ENCODE measurements at places on chromosomes 12 and 14.

GRCh38 chr14:79602045-79602444 lies 609.3 kb downstream of the DIO2 start:
- DNase-seq: no peak

GRCh38 chr12:53974084-53975063 lies at the start of gene HOTAIR:
HOTAIR (minus strand) TSS chr12:53974954.
- peak; percentile 17 for DNase-seq

DNA sequence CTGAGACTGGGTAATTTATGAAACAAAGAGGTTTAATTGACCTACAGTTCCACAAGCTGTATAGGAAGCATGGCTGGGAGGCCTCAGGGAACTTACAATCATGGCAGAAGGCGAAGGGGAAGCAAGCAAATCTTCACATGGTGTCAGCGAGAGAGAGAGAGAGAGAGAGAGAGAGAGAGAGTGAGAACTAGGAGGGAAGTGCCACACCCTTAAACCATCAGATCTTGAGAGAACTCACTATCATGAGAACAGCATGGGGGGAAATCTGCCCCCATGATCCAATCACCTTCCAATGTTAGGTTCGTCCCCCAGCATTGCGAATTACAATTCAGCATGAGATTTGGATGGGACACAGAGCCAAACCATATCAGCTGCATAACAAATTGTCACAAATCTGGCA lies 96.7 kb downstream of the CHST11 start:
- DNase-seq: no peak

DNA sequence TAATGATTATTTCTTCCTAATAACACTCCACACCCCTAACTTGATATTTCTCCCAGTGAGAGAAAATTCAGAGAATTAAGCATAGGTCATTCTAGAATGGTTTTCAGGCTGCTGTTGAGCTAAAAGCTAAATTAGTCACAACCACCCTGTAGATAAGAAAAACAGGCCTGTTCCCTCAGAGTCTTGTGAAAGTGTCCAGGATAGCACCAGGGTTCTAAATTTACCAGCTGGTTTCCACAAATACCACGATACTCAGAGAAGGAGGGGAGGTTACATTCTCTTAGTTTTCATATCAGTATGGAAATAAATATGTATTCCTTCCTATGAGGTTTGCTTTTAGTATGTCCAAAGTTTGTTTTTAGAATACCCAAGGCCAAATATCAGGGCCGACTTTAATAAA lies 66.0 kb upstream of the YARS2 start:
- no peak for DNase-seq

DNA sequence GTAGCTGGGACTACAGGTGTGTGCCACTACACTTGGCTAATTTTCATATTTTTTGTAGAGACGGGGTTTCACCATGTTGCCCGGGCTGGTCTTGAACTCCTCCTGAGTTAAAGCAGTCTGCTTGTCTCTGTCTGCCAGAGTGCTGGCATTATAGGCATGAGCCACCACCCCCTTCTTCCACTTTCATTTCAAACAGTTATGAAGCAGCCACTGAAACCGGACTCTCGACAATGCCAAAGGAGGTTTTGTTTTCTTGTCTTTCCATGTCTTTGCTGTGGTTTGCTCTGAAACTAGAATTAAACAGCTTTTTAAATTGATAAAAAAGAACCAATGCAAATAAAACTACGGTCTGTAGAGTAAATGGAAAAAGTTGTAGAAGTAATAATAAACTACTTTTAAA lies 30.4 kb downstream of the RAP1B start:
- peak; percentile 62 for DNase-seq

DNA sequence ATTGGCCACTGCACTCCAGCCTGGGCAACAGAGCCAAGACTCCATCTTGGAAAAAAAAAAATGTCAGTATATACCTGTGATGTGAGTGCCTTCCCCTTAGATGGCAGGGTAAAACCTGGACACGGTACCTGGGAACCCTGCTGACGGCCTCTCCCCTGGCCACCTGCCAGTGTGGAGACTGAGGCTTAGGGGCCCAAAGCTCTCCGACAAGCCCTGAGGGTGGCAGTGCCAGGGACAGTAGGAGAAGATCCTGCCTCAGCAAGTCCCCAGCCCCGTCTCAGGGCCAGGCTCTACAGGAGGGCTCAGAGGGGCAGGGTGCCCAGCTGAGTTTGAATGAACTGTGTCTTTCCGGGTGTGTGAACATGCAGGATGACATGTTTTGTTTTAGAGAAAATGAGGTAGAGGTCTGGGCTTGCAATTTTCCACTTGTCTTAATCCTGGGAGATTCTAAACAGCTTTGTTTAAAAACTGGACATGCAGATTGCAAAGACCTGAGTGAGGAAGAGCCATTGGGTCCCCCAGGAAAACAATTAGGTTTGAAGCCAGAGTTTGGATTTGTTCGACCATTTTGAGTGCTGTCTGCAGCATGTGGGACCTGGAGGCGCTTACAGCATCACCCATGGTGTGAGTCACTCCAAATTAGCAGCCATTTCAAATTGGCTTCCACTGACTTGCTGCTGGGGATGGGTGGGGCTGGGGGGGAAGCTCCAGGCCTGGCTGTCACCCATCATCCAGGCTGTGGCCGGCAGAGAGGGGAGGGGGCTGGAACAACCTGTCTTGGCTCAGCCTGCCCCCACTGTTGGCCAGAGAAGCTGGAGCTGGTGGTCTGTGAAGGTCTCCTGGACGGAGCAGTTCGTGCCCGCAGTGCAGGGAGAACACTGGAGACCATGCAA lies 10.8 kb downstream of the TSPAN9 start:
- no peak for DNase-seq

GRCh38 chr14:75184492-75184891 lies 8.1 kb upstream of the TMED10 start:
- DNase-seq: no peak

GRCh38 chr14:67815573-67816225 lies 691 bp downstream of the ZFYVE26 start:
- DNase-seq: no peak

DNA sequence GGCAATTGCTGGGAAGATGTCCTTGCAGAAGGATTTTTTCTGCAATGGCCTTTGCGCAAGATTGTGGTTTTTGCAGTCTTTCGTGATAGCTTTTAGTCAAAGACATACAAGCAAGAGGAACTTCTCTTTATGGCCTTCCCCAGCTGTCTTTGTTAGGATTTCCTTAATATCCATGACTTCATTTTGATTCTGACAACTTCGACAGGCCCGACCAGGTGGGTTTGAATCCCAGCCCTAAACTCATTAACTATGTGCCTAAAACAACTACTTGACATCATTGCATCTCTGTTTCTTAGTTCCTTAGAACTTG lies 13.3 kb upstream of the VRK1 start:
- no peak for DNase-seq

- no peak for DNase-seq
Measured at GRCh38 chr14:50388256-50388931, 8.3 kb downstream of the CDKL1 start.

DNA sequence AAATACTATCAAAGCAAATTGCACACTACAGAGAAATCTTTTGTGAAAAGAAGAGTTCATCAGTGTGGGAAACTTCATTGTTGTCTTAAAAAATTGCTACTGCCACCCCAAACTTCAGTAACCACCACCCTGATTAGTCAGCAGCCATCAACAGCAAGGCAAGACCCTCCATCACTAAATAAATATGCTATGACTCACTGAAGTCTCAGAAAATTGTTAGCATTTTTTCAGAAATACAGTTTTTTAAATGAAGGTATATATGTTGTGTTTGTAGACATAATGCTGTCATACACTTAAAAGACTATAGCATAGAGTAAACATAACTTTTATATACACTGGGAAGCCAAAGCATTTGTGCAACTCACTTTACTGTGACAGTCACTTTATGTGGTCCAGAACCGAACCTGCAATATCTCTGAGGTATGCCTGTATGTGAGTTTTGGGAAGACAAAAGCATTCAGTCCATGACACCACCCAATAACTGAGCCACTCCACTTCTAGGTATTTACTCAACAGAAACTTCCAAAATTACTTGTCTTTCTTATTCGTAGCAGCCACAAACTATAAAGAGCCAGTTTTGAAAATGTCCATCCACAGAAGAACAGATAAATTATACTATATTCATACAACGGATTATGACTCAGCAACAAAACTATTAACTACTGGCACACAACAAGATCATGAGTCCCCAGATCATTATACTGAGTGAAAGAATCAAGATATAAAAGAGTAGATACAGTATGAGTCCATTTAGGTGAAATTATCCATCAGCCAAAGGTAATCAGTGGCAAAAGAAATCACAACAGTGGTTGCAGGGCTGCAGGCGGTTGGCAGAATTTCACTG lies 649.6 kb downstream of the BCL11B start:
- no peak for DNase-seq

DNA sequence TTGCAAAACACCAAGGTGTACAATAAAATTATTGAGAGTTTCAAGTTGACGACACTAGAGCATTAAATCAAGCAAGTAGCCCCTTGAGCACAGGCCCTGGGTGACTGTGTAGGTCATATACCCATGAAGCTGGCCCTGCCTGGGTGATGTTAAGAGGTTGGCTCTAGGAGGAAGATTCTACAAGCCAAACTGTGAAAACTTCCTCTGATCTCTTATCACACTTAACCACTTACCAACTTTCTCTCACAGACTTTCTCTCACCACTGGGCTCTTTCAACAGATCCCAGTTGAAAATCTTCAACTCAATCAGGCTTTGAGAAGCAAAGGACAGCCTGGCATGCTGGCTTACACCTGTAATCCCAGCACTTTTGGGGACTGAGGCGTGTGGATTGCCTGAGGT lies 186.9 kb upstream of the BTG1 start:
- DNase-seq: no peak

DNA sequence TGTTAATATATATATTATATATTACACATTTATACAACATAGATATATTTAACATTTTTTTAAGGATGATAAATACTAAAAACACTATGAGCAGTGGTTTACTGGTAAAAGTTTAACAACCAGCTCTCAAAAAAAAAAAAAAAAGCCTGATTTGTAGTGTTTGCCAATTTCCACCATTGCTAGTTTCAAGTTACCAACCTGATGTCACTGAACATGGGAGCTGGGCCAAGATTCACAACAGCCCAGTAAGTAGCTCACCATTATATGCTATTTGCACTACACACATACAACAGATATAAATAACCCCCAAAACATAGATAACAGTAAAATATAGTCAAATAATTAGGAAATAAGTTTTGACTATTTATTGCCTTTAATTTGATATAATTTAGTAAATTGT lies 28.9 kb upstream of the TMX1 start:
- DNase-seq: no peak

GRCh38 chr12:132308853-132309595 lies 20.4 kb downstream of the GALNT9 start:
- DNase-seq: no peak

DNA sequence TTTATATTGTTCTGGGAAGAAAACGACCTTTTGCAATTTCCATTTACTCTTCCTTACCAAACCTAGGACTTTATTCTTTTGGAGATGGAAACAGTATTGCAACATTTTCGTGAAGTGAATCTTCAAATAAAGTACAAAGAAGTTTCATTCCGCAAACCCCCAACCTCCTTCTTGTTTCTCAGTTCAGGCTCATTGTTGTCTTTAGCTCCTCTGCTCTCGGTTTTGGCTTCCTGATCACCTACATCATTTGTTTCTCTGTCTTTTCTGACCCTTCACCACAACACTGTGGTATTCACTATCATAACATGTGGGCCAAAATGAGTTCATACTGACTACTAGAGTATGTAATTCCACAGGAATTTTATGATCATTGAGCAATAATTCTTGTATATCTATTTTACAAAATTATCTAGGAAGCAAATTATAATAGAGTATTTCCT lies 266.8 kb downstream of the ADAMTS20 start:
- no peak for DNase-seq

GRCh38 chr12:65307169-65307501 lies 28.7 kb downstream of the MSRB3 start:
- DNase-seq: no peak

GRCh38 chr14:75522983-75523318 lies 682 bp downstream of the BATF start:
- no peak for DNase-seq

DNA sequence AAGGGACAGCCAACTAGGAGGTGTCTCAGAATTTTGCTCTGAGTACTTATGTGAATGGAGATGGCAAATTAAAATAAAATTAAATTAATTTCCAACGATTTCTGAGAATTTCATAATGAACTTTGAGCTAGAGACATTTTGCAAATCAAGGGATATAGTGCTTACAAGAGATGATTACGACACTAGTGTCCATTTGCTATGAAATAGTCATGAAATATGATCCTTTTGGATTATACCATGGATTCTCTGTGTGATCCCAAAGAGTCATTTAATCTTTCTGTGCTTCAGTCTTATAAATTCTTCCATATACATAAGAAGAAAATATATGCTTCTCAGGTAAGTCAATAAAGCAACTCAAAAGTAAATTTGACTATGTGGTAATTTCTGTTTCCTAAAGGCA lies 240.6 kb downstream of the SLC25A21 start:
- no peak for DNase-seq

- DNase-seq: no peak
Measured at GRCh38 chr12:107435520-107435919, 250.1 kb upstream of the PWP1 start.

DNA sequence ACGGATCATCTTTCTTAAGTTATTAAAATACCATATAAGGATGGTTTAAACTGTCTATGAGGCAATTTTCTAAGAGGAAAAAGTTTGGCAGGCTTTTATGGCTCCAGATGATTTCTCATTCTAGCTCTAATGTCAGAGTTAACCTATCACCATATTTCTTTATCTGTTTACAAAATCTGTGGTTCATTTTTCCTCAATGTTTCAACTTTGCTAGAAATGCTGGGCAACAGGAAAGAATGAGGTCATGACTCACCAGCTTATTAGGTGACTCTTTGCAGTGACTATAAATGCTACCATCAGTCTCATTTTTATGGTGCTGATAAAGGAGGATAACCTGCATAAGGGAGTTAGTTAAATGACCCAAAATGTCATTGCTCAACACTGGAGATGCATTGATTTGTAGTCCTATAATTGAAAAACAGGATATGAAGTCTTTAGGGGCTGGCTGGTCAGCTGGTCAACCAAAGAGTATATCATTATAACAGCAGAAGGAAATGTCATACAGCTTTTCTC lies 45.3 kb upstream of the RAP1B start:
- DNase-seq: no peak

DNA sequence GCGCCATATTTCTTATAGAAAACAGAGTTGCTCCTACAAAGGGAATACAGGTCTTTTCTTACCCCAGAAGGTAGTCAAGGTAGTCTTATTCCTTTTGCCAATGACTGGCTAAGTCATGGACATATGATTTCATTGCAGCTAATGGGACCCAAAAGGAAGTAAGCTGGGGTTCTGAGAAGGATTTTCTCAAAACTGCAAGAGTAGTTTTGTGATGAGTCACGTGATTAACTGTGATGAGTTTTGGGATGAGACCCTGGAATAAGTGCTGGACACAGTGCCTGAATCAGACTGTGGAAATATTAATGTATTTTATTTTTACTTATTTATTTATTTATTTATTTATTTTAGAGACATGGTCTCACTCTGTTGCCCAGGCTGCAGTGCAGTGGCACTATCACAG lies 13.4 kb upstream of the NIN start:
- no peak for DNase-seq

GRCh38 chr14:36256126-36256801 lies 64.2 kb downstream of the MBIP start:
- no peak for DNase-seq
